Stimulated activated CD4-positive, alpha-beta T cell treated with anti-CD3 and anti-CD28 coated beads, TNF-alpha, amount 100 ng/mL, for 4 hours (primary cell): ENCODE measurements at places on chromosomes 2 and 18.
A peak's percentile ranks its signal among the peaks of the same experiment; 100 is the strongest.

DNA sequence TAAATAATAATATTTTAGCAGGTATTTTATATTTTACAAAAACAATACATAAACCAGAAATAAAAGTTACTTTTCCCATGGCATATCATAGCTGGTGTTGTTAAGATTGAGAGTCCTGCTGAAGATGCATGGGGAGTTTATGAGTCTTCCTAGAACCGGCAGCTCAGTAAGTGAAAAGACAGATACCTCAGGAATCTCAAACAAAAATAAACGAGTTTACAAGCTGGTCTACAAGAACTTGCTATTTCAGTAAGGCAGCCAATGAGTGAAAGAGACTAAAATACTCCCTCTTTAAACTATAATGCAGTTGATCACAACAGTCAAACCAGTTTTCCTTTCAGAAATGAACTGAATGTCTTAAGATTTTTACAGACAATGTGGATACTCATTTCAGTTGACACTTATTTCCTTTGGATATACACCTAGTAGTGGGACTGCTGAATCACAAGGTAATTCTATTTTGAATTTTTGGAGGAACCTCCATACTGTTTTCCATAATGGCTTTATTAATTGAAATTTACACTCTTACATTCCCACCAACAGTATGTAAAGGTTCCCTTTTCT, 8.9 kb downstream of the GAREM1 start:
- DNase-seq: no peak

GRCh38 chr2:238459081-238459629, 32.4 kb downstream of the ASB1 start:
- DNase-seq: no peak

DNA sequence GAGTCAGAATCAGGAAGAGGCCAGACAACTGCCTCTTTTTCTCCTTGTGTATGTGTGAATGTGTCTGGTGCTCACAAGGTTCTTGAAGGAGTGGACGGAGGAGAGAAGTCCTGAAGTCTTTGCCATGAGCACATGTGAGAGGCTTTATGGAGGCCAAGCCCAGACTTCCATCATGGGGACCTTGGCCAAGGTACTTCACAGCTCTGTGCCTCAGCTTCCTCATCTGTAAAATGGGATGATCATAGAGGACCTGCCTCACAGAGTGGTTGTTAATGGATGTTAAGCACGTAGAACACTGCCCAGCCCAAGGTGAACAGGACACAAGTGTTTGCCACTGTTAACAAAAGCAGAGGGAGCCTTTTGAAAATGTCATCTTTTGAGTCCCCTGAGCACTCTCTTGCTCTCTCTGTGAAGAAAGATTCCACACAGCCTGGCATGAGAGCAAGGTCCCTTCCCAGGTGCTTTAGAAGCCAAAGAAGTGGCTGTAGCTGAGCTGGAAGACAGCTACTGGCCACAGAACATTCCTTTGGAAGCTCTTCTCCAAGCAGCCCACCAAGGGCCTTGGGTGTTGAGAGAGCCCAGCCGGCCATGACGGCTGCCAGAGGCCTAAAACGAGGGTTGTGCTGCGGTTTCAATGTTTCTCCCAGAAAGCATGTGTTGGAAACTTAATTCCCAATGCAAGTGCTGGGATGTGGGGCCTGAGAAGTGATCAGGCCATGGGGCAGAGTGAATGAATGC, 41.8 kb upstream of the ASPRV1 start:
- DNase-seq: no peak

DNA sequence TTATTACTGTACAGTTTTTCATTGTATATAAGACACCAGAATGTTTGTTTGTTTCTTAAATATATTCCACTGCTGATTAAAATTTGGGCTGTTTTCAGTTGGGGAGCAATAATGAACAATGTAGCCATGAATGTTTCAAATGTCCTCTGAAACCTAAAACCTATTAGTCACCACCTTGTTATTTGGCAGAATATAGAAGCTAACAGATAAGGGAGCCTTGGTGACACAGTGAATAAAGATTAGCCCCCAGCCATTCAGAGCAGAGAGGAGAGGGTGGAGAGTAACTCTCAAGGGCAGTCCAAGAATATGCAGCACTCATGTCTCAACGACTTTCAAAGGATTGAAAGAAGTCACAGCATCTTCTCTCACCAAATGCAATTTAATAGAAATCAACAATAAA, 43.1 kb upstream of the ATP8B1 start:
- DNase-seq: no peak

DNA sequence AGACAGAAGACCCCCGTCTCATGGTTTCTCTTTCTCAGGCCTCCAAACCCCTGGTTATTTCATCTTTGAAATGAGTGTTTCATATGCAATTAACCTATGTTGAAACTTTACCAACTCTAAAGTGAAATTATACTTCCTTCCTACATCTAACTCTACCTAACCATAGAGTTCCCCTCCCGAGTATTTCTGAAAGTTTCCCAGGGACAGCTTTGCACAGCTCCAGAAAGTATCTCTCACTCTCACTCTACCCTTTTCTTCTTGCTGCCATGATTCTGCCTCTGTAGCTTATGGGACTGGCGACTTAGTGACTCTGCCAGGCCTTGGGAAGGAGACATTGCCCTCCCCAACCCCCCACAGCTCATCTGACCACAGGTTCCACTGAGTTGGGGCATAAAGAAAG, 107.9 kb downstream of the B3GNT2 start:
- no peak for DNase-seq

DNA sequence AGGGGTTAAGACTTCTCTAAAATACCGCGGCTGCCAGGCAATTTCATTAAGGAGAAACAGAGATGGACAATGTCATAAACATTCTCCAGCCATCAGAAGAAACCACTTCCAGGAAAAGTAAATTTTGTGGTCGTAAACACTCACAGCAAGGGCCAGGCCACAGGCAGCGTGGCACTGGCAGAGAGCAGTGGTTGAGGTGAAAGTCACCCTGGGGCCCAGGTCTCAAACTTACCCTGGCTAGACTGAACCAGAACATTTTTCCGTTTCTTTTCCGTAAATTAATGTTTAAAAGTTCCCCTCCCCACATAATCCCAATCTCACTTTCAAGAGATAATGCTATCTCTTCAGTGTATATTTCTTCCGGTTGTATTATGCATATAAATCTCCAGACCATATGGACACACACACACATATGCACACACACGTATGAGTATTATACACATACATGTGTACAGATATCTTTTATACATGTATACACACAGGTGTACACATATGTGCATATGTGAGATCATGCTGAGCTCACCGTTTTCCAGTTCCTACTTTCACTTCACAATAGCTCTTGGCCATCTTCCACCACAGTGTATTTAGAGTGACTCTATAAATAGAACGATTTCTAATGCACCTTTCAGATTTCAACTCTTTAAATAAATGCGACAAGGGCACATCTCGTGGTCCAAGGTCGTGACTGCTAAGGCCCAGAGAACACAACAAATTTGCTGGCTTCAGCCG, 90.1 kb downstream of the MALT1 start:
- no peak for DNase-seq

- no peak for DNase-seq
Observed at GRCh38 chr18:29234751-29235150, 1057.8 kb upstream of the CDH2 start.

GRCh38 chr2:3535467-3535793, 16.1 kb upstream of the ADI1 start:
- no peak for DNase-seq

- no peak for DNase-seq
Observed at GRCh38 chr2:165618806-165619205, 149.3 kb downstream of the CSRNP3 start.

DNA sequence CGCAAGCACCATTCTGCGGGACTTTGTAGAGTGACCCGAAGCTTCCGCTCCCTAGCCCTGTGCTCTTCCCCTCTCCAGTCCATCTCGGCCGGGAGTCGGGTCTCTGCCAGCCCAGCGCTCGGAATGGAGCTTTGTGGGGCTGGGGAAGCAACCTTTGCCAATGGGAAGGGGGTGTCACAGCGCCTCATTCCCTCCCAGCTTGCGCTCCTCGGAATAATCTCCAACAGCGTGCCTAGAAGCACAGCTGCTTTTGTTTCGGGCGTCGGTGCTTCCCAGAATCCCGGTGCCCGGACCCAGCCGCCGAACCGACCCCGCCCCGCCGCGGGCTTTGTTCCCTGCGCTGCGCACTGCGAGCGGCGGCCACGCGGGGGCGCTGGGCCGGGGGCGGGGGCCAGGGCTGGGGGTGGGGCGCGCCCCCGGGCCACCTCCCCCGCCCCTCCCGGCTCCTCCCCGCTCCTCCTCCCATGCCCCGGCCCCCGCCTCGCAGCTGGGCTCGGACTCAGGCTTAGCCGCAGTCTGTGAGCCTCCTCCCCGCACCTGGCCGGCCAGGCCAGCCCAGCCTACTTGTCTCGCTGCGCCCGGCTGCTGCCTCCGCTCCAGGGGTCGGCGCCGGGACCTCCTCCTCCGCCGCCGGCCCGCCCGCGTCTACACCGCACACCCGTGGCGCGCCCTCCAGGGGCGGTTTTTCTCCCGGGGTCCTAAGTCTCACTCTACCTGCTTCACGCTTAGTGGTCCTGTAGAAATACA, 77.7 kb upstream of the SMAD2 start:
- peak; percentile 29 for DNase-seq

- no peak for DNase-seq
Observed at GRCh38 chr2:145484448-145485097, 964.7 kb upstream of the ZEB2 start.

DNA sequence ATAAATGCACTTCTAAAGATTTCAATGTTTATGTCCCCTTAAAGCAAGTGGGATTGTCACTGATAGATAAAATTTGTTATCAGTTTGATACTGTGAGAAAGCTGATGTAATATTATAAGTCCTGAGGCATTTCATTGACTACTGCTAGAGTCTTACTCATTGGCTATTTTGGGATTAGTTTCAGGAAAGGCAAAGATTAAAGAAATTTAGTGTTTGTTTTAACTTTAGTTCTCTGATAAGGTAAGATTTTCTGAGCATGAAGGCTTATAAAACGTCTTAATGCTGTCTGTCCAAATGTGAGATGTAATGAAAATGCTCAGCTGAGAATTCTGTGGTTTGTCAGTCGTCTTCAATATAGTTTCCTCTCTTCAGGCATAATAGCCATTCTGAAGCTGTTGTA, 886.4 kb upstream of the CDH2 start:
- DNase-seq: no peak

DNA sequence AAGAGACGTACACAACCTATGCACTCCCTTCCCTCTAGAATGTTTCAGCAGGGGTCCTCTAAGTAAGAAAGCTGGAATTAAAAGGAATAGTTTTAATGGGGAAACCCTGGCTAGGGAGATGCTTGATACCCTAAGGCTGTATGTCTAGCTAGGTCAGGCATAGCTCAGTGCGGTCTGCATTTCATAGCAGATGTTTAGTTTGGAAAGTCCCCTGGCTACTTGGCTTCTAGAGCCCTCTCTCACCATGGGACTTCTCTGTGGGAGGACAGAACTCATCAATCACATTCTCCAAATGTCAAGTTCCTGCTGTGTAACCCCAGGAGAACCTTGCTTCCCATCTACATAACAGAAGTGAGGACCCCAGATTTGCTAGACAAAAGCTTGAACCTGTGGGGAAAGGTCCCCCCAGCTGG, 24.1 kb upstream of the ANXA4 start:
- no peak for DNase-seq

GRCh38 chr2:99615247-99615771, 125.5 kb upstream of the REV1 start:
- no peak for DNase-seq

DNA sequence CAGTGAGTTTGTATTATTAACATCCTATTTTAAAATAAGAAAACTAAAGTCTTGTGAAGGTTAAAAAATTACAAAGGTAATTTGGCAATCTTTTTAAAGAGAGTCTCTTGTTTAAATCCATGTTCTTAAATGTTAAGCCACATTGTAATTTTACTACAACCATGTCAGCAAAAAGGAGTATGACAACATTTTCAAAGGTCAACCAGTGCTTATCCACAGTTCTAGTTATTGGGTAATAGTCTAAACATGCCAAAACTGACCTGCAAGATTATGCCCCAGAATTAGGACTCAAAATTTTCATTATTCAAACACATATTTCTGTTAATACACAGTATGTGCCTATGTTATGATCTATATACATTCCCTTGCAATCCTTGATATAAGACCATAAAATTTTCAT, 1312.6 kb upstream of the CHAC2 start:
- no peak for DNase-seq

DNA sequence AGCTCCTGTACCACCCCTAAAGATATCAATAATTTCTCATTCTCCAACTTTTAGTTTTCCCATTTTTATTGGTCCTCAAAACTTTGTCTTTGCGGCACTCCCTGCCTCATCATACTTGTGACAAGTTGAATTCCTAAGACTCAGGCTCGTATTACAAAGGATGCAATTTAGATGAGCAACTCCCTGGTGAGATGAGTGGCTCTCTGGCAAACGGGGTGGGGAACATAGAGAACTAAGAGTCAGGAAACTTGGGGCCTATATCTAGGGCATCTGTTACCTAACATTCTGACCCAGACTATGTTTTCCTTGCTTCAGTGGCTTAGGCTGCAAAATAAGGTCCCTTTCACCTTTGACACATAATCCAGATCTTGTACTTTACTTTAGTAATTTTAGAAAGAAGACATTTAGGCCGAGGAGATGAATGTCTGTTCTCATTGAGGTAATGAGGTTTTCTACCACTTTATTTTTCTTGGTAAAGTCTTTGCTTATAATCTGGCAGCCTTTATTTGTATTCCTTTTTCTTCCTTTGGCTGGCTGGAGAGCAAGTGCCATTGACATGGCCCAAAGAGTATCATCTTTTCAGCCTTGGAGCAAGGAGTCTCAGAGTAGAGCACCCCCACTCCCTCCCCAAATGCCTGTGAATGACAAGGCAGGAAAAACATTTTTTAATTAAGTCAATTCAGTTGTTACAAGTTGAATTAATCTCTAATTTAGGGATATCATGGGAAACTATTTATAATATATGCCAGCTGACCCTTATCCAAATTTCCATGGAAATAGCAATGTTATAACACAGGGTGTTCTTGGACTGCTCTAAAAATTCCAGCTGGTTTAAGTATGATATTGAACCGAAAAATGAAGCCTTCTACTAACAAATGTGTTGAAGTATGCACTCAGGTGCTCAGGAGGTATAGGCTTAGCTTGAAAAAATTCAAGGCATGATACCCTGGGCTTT, 15.2 kb downstream of the TSPYL6 start:
- DNase-seq: no peak

DNA sequence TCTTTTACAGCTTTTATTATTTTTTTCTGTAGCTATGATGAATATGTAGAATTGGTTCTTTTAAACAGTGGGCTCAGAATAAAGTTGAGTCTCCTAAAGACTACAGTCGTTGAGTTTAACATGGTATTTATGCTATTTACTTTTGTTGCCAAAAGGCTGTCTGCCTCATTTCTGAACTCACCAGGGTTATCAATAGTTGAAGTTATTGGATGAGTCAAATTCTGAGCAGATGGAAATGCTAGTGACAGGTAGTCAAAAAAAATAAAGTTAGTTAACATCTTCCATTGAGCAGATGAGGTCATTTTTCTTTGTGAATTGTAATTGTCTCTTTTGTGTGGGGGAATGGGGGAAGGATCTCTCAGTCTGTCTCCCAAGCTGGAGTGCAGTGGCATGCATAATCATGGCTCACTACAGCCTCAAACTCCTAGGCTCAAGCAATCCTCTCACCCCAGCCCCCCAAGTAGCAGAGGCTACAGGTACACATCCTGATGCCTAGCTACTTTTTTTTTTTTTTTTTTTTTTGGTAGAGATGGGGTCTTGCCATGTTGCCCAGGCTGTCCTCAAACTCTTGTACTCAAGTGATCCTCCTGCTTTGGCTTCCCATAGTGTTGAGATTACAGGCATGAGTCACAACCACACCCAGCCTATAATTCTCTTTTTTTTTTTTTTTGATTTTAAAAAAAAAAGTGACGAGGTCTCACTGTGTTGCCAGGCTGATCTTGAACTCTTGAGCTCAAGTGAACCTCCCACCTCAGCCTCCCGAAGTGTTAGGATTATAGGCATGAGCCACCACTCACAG, 8.9 kb downstream of the PAPOLG start:
- no peak for DNase-seq

- DNase-seq: no peak
Observed at GRCh38 chr2:88190808-88191721, 20.9 kb downstream of the THNSL2 start.
